Activated T-helper 1 cell treated with anti-CD3 and anti-CD28 coated beads, Interleukin-2, amount 50 U/mL, for 16 hours (primary cell): ENCODE measurements at places on chromosomes 2 and 18.
A peak's percentile ranks its signal among the peaks of the same experiment; 100 is the strongest.

DNA sequence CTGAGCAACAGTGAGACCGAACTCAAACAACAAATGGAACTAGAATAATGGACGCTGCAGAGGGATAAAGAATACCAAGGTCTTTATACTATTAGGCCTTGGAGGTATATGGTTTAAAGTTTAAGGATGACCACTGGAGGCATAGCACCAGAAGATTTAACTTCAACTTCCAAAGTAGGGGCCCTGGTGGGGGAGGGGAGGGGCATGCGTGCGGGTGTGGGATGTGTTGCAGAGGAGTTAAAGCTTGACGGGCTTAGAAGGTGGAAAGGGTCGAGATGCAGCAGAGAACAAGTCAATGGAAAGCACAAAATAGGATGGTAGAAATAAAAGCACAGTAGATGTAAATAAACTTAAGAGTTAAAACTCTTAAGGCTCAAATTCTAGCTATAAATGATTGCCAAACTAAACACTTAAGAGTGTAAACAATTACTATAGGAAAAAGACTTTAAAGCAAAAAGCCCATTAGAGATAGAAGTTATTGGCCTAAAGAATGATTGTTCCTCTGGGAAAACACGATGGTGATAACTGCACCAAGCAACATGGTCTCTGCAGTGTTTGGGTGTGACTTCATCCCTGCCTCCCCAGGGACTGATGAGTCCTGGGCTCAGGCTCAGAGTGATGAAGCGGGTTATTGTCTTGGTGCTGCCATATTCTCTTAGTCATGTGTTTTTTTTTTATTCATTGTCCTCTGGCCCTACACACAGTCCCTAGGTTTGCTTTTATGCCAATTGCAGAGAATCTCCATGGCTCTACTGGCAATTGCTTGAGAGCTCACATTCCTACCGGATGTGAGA is 13.0 kb downstream of the RRM2 start:
- no peak for DNase-seq

GRCh38 chr2:83459456-83459855 is 999.6 kb downstream of the SUCLG1 start:
- no peak for DNase-seq

GRCh38 chr2:99675130-99675661 is 185.4 kb upstream of the REV1 start:
- DNase-seq = no peak

GRCh38 chr2:170463206-170463537 is 252.0 kb upstream of the SP5 start:
- no peak for DNase-seq

GRCh38 chr2:66191311-66191710 is 243.6 kb upstream of the MEIS1 start:
- DNase-seq = no peak

- DNase-seq = no peak
Measured at GRCh38 chr2:39266139-39266805, 22.5 kb upstream of the CDKL4 start.

GRCh38 chr2:36607947-36608346 is 10.0 kb upstream of the FEZ2 start:
- no peak for DNase-seq

DNA sequence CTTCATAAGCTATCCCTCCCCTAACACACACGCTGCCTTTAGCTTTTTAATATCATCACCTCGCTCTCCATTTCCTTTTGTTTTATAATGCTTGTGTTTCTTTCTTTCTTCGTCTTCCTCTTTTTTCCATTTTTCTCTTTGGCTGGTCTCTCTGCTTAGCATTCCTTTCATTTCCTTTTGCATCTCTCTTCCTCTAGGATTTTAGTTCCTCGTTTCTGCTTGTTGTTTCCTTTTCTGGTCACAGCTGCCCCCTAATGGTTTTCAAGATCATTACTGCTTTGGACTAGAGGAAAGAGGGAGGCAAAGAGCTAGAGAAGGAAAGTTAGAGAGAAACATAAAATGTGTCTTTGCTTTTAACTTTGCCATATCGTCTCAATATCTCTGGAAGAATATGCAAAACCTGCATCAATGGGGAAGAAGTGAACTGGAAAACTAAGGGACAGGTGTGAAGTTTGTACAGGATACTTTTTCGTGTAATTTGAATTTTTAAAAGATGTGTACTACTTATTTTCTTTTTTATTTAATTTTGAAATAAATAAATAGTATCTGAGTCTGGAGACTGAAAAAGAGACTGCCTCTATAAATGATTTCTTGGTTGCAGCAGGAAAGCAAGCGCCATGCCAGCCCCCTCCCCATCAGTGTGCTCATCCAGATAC is 6.3 kb upstream of the NRP2 start:
- no peak for DNase-seq

GRCh38 chr2:239035361-239035814 is 187.5 kb downstream of the TWIST2 start:
- DNase-seq = peak; percentile 43

- DNase-seq = no peak
Measured at GRCh38 chr2:6535572-6535971, 330.1 kb downstream of the CMPK2 start.

- DNase-seq = no peak
Measured at GRCh38 chr2:118889995-118890394, 42.5 kb upstream of the EN1 start.

- no peak for DNase-seq
Measured at GRCh38 chr2:238202326-238203093, 985 bp downstream of the ILKAP start.

DNA sequence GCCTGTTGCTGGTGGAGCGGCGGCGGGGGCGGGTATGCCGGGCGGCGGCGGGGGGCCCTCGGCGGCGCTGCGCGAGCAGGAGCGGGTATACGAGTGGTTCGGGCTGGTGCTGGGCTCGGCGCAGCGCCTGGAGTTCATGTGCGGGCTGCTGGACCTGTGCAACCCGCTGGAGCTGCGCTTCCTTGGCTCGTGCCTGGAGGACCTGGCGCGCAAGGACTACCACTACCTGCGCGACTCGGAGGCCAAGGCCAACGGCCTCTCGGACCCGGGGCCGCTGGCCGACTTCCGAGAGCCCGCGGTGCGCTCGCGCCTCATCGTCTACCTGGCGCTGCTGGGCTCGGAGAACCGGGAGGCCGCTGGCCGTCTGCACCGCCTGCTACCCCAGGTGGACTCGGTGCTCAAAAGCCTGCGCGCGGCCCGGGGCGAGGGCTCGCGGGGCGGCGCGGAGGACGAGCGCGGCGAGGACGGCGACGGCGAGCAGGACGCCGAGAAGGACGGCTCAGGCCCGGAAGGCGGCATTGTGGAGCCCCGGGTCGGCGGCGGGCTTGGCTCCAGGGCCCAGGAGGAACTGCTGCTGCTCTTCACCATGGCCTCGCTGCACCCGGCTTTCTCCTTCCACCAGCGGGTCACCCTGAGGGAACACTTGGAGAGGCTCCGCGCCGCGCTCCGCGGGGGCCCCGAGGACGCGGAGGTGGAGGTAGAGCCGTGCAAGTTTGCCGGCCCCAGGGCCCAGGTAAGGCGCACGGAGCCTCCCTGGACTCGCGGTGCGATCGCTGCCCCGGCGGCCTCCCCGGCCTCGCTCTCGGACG is 1.0 kb downstream of the ZCCHC2 start:
- peak; percentile 36 for DNase-seq
